ENCODE measurements at places on chromosomes 2 and 18. TPM values are rescaled to one million over a fixed set of nuclear protein-coding genes. Genes with fewer than 3 reads are reported as not detected.

- no peak overlapping the region for H3K27ac ChIP-seq
- no peaks in the 10 kb centered on the region for H3K4me1 ChIP-seq
- H3K4me3 ChIP-seq: no peak overlapping the region
These were observed 34.4 kb downstream of the CDK15 start for GRCh38 chr2:201840726-201841125.

GRCh38 chr2:220512419-220512818 is 885.0 kb downstream of the SLC4A3 start:
- H3K36me3 ChIP-seq: no peaks in the 10 kb centered on the region
- no peak overlapping the region for H3K4me3 ChIP-seq
- DNase-seq: no peak
- no peaks in the 10 kb centered on the region for H3K27me3 ChIP-seq
- H3K27ac ChIP-seq: no peak overlapping the region

- H3K27me3 ChIP-seq: no peaks in the 10 kb centered on the region
- no peak for DNase-seq
These were observed 104.7 kb upstream of the STPG4 start for GRCh38 chr2:47259829-47260228.

GRCh38 chr2:44275927-44276303 is 635 bp downstream of the SLC3A1 start:
- no peaks in the 10 kb centered on the region for H3K36me3 ChIP-seq
- H3K27ac ChIP-seq: no peak overlapping the region
- no peak overlapping the region for H3K4me3 ChIP-seq

DNA sequence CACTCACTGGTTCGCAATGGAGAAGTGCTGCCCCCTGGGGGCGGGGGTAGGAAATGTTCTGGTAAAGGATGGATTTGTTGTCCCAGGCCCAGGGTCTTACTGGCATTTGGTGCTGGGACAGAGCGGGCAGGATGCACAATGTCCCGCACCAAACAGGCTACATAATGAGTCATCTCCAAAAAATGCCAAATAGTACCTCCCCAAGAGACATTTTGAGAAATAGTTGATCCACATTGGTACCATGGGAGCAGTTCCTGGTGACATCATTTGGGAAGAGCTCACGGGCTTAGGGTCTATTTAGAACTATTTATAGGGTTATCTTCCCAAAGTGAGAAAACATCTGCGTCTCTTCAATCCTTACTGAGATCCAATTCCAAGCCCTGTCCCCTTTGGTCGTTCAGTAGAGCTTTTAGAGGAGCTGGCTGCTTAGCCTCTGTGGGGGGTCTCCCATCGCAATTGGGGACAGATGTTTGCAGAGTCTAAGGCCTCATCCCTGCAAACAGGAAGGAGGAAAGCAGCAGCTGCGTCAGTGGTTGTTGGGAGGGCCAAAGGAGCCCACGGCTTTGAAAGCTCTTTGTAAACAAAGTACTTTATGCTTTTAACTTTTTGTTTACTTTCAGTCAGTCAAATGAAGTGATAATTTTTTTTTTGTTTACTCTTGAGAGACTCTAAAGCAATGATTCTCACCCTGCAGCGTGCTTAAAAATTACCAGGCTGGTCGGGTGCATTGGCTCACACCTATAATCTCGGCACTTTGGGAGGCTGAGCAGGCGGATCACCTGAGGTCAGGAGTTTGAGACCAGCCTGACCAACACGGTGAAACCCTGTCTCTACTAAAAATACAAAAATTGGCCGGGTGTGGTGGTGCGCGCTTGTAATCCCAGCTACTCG is 49.3 kb downstream of the GREB1 start:
- peaks cover 3% of the 10 kb centered on the region for H3K4me1 ChIP-seq
- no peak for DNase-seq
- H3K4me3 ChIP-seq: no peak overlapping the region
- no peaks in the 10 kb centered on the region for H3K36me3 ChIP-seq
- no peaks in the 10 kb centered on the region for H3K27me3 ChIP-seq
- no peak overlapping the region for H3K27ac ChIP-seq

GRCh38 chr2:108270346-108270745 is 18.3 kb upstream of the SULT1C2 start:
- no peaks in the 10 kb centered on the region for H3K27me3 ChIP-seq
- H3K4me1 ChIP-seq: peaks cover 14% of the 10 kb centered on the region
- H3K27ac ChIP-seq: no peak overlapping the region
- DNase-seq: no peak
- H3K36me3 ChIP-seq: no peaks in the 10 kb centered on the region

GRCh38 chr2:242088471-242089212 is 219.1 kb downstream of the RTP5 start:
- H3K4me1 ChIP-seq: no peaks in the 10 kb centered on the region
- peak overlapping the region; percentile 82 for H3K4me3 ChIP-seq
- DNase-seq: peak; percentile 63
- no peak overlapping the region for H3K27ac ChIP-seq
- H3K27me3 ChIP-seq: no peaks in the 10 kb centered on the region

DNA sequence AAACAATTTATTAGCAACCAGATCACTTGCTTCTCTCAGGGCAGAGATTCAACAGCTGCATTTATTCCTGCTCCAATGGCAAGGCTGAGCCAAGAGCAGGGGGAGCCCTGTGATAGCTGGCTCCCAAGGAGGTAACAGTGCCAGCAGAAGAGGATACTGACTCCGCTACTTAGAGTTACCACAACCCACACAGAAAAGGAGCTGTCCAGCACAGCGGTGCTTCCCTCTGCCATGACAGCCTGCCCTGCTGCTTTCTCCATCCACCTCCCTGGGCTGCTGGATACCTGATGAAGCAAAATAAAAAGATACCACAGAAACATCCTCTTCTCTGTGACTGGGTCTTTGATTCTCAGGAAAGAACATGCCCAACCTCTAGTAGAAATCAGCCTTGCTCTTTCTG is 467.2 kb downstream of the LRRTM4 start:
- no peaks in the 10 kb centered on the region for H3K27me3 ChIP-seq
- DNase-seq: no peak
- H3K36me3 ChIP-seq: no peaks in the 10 kb centered on the region

DNA sequence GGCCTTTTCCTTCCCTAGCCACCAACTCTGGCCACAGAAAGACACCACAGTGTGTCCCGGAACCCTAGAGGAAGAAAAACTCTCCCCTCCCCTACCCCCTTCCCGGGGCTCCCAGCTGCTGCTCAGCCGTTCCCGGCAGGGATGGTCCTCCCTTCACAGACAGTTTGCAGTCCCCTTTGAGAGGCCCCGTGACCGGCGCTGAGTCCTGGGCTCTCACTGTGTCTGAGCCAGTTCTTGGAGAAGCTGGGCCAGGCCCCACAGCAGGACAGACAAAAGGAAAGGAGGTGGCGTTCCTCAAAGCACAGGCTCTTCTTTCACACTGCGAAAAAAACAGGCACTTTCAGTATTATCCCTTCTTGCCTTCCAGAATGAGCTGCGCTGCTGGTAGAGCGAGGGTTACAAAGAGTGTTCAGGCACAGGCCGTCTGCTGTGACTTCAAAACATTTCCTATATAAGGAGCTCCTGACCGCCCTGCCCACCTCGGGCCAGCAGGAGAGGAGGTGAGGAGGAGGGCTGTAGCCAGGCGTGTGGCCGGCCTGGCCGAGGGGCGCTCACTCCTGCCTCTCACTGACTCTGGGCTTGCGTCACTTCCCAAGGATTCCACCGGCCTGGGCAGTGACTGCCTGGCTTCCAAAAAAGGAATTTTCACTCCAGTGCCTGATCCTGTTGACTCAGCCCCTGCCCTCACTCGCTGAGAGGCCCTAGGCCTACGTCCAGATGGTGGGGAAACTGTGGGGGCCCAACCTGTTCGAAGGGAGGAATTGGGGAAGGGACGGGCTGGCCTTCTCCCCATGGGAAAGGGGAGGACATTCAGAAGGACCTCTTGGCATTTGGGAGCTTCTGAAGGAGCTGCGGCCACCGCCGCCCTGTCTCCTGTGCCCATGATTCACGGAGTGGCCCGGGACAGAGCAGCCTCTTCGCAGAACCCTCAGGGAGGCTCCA is 24.9 kb downstream of the CIDEA start:
- peak overlapping the region; percentile 80 for H3K27ac ChIP-seq
- H3K27me3 ChIP-seq: no peaks in the 10 kb centered on the region
- DNase-seq: peak; percentile 89
- no peaks in the 10 kb centered on the region for H3K36me3 ChIP-seq

NIFK gene
- total RNA-seq: 34.6 TPM

PKP4 gene
- 57.8 TPM for total RNA-seq

PAIP2B gene
- total RNA-seq: 4.6 TPM

OR6B2 gene
- total RNA-seq: not detected

LAMA3 gene
- total RNA-seq: 142 TPM

SGO2 gene
- total RNA-seq: 3.6 TPM

SCYGR4 gene
- not detected for total RNA-seq

HNRNPLL gene
- total RNA-seq: 51.6 TPM

All from left lung (tissue), 14 donors.